ENCODE measurements at places on chromosomes 5 and 9.
A peak's percentile ranks its signal among the peaks of the same experiment; 100 is the strongest.

GRCh38 chr9:98037357-98037756 lies 19.2 kb upstream of the NANS start:
- DNase-seq: no peak

DNA sequence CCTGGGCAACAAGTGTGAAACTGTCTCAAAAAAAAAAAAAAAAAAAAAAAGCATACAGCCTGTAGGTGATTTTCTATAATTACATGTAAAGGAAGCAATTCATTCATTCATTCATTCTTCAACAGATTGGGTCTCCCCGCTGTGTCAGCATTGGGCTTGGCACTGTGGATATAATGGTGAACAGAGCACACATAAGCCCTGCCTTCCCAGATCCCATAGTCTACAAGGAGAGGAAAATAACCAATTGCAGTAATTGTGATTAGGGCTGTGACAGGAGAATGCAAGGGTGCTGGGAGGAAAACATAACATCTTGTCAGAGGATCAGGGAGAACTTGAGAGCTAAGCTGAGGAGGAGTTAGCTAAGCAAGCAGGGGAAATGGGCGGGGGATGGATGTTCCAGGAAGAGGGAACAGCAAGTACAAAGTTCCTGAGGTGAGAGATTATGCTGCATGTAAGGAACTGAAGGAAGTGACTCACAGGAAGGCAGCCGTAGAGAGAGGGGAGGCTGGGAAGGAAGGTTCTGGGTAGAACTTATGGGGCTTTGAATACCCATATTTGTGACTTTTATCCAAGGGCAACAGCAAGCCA lies 24.0 kb upstream of the KLF9 start:
- DNase-seq: no peak

- no peak for DNase-seq
Observed at GRCh38 chr9:137836151-137836830, 41.3 kb upstream of the CACNA1B start.

DNA sequence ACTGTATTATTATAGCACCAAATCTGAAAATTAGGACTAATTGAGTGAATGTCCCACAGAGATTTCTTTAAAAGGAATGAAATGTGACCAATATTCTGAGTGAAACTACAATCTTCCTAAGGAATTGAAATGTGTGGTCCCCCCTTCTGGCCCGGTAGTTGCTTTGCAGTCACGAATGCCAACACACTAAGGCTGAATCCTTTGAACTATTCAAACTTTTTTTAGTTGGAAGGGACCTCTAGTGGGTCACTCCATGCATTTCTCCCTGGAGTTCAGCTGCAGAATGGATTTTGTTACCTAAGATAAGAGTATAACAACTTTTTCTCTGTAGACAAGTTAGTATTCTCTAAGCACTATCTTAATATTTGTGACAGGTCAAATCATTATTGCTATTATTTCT lies 2.8 kb downstream of the CDH6 start:
- no peak for DNase-seq

GRCh38 chr9:126902210-126902609 lies 12.4 kb upstream of the RALGPS1 start:
- no peak for DNase-seq

- DNase-seq: no peak
Observed at GRCh38 chr9:14671377-14671776, 21.9 kb downstream of the ZDHHC21 start.

DNA sequence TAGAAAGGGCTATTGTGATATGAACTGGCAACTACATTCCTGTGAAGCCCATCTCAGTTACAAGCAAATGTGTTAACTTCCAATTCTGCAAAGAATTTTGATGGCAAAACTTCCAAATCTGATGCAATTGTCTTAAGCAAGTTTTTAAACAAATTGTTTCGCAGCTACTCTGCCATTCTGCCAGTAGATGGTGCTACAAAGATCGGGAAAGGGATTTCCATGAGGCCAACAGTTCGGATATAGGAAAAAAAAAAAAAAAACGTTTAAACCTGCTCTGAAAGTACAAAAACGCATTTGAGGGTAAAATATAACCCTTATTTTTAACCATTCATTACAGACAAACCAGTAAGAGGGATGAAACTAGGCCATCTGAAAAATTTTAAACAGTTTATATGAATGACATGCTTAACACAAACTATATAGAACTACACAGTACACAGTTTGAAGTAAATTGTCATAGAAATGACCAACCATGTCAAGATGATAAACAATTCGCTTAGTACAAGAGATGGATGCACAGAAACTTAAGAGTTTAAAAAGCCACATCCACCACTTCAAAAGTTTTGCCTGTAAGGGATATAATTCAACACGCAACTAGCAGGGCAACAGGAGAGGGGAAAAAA lies 2.2 kb downstream of the HNRNPA0 start:
- DNase-seq: no peak

DNA sequence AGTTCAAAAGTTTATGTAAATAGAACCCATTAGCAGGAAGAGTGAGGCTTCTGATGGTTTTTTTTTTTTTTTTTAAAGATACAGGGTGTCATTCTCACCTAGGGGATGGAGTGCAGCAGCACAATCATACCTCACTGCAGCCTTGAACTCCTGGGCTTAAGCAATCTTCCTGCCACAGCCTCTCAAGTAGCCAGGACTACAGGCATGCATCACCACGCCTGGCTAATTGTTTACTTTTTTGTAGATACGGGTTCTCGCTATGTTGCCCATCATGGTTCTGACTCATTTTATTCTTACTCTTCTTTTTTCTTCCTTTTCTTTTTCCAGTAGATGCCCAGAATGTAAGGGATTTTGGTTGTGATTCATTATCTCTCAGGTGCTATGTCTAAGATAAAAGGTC lies 201.1 kb downstream of the NNT start:
- DNase-seq: no peak

- DNase-seq: peak; percentile 5
Observed at GRCh38 chr5:141734501-141735229, 52.6 kb upstream of the ARAP3 start.

- no peak for DNase-seq
Observed at GRCh38 chr5:172860520-172861443, 26.7 kb downstream of the ERGIC1 start.

GRCh38 chr5:158466191-158466590 lies 607.2 kb upstream of the CLINT1 start:
- no peak for DNase-seq

- peak; percentile 11 for DNase-seq
Observed at GRCh38 chr9:123562844-123563346, 206.9 kb downstream of the CRB2 start.

DNA sequence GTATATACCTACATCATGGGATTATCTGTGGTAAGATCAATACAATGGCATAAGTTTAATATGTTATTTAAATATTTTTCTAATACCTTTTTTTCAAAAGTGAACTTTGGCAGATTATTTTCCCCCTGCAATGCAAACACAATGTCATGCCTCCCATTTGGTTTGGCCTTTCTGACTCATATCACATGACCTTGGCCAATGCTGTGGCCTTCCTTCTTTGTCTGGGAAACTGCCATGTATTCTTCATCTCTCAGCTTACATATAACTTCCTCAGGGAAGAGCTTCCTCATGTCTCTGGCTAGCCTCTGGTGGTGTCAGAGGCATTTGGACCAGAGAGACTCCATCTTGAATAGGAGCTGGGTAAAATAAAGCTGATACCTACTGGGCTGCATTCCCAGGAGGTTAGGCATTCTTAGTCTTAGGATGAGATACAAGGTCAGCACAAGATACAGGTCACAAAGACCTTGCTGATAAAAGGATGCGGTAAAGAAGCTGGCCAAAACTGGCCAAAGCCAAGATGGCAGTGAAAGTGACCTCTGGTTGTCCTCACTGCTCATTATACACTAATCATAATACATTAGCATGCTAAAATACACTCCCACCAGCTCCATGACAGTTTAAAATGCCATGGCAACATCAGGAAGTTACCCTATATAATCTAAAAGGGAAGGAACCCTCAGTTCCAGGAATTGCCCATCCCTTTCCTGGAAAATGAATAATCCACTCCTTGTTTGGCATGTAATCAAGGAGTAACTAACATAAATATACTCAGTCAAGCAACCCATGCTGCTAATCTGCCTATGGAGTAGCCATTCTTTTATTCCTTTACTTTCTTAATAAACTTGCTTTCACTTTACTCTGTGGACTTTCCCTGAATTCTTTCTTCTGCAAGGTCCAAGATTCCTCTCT lies 76.0 kb downstream of the C9orf153 start:
- DNase-seq: no peak

- DNase-seq: no peak
Observed at GRCh38 chr5:111856876-111857466, 100.0 kb upstream of the NREP start.

DNA sequence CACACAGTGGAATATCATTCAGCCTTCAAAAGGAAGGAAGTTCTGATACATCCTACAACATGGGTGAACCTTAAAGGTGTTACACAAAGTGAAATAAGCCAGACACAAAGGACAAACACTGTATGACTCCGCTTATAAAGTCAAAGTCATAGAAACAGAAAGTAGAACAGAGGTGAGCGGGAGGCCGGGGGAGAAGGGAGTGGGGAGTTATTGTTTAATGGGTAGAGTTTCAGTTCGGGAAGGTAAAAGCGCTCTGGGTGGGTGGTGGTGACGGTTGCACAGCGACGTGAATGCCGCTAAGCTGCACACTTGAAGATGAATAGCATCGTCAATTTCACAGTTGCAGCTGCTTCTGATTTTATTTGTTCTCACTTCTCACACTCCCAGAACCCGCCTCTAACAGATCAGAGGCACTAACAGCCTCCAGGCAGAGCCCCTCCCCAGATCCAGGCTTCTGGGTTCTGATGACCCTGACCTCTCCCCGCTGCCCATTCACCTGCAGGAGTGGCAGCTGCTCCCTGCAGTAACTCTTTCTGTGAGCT lies 34.1 kb downstream of the BNIP1 start:
- no peak for DNase-seq

DNA sequence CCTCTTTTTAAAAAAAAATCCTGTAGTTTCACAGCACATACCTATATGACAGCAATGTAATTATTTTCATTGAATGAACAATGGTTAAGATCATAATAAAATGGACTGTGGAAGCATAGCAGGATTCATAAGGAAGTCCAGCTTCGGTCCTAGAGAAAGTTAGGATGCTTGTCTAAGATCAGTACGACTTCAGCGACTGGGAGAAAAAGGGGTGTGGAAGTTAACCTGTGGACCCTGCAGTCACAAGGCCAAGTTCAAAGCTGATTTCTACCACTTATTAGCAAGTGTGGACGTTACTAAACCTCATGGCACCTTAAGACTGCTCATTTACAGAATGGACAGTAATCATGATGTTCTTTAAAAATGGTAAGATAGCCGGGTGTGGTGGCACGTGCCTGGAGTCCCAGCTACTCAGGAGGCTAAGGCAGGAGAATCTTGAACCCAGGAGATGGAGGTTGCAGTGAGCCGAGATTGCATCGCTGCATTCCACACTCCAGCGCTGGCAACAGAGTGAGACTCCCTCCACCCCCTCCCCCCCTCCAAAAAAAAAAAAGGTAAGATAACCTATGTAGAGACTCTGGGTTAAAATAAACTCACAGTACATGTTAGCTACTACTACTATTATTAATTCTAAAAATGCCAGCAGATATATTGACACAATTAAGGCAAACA lies 71.6 kb upstream of the PCA3 start:
- no peak for DNase-seq

DNA sequence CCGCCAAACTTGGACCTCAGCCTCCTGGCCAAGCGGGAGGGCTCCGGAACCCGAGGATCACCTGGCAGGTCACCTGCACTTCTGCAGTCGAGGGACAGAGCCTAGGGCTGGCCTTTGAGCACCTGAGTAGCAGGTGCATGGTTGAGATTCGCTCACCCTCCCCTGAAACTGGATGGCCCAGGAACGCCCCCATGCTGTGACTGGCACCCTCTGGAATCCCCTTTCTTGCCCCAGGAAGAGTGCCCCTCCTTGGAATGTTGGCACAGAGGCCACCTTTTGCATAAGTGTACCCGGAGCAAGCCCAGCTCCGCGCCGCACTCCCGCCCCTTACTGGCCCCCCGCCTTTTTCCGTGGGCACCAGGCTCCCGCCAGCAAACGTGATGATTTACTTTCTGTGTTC lies 112.5 kb upstream of the IER5L start:
- DNase-seq: no peak

- no peak for DNase-seq
Observed at GRCh38 chr5:74357827-74358226, 282.7 kb downstream of the ENC1 start.

DNA sequence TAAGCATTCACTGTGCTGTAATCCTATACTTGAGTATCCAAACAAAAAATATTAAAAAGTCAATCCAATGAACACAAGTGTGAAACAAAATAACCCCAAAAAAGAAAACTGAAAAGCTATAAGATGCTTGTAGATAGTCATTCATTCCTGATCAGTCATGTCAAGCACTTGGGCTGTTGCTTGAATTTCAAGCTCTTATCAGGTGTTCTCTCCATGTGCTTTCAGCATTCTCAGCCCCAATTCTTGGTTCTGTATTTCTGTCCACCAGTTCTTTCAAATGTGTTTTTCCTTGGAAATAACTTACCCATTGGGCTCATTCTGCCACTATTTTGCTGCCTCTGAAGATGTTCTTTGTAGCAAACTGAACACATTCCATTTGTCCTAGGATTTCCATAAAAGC lies 4.7 kb downstream of the ZFAND5 start:
- DNase-seq: no peak

DNA sequence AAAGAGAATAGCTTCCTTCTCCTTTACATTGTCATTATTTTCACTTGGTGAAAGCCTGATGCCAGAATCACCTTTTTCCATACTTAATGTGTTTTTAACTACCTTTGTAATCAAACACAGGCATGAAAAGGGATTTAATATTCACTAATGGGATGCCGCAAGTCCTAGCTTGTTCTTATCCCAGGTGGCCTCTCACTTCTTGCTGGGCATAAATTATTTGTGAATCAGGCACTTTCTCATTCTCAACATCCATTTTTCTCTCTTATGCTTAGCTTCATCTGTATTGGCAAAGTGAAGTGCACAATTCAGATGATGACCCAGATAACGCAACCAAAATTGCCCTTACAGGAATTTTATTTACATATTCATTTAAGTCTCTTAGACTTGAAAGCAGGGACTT lies 10.9 kb downstream of the ACTL7B start:
- no peak for DNase-seq

GRCh38 chr5:36741128-36741527 lies 134.7 kb downstream of the SLC1A3 start:
- no peak for DNase-seq

- no peak for DNase-seq
Observed at GRCh38 chr5:44997506-44997905, 188.8 kb downstream of the MRPS30 start.

DNA sequence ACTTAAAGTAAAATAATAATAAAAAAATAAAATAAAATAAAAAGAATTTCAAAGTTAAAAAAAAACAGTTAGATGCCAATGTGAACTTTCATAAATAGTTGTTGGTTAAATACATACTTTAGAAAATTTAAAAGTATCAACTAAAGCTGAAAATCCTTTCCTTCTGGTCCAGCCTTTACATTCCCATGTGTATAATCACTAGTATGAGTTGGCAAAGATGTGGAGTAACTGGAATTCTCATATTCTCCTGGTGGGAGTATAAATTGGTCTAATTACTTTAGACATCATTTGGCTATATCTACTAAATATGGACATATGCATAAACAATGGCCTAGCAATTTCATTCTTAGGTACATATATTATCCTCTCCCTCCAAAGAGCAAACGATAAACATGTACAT lies 619.9 kb downstream of the PTPRD start:
- no peak for DNase-seq
